ENCODE measurements at places on chromosomes 7 and 10.

GRCh38 chr10:117431160-117431559 lies 55.9 kb upstream of the PDZD8 start:
- DNase-seq, result no peak

- no peak for DNase-seq
These were observed 165.7 kb upstream of the ITGB1 start for GRCh38 chr10:33123680-33124079.

- no peak for DNase-seq
These were observed 86.4 kb upstream of the GNA12 start for GRCh38 chr7:2930310-2931033.

DNA sequence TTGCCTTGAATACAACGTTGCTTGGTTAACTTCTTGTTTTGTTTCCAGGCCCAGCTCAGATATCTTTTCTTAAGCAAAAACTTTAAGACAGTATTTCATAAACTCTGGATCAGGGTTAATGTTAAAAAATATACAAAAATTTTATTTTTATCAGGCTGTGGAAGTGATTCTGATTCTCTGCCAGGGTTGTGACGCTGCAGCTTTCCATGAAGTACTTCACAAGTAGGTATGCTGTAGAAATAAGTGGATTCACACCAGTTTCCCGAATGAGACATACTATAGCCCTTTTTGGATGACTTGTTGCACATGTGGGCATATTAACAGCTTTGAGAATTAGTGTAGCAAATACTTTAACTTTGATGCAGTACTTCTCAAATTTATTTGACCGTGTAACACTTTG lies 70.1 kb downstream of the CDK14 start:
- DNase-seq, result no peak

DNA sequence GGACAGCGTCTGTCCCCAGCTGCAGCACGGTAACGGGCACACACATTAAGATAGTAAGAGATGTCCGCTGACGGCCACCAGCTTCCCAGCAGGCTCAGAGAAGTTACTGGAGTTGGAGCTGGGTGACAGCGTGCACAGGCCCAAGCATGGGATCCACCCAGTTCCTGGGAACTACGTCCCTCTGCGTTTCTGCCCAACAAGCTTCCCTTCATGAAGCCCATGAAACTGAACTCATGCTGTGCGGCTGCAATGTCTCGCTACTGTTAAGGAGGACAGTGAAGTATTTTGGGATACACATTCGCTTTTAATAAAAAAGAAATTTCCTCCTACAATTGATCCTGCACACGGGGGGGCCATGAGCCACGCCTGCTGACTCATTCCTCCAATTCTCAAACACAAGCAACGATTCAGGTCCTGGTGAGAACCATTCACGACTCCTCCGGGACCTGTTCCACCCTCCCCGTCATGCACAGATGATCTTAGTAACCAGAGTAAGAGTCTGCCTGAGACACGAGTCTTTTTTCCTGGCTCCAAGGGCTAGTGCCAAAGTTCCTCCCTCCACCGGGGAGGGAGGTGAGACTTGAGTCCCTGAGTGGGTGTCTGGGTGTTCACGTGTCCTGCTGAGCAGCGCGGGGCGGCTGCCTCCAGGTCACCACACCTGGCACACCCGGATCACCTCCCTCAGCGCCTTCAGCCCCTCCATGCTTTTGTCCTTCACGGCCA lies 2.6 kb downstream of the PSMG3 start:
- DNase-seq, result no peak

Data from neuronal stem cell (in vitro differentiated cells).